ENCODE measurements at places on chromosomes 7 and 10.

DNA sequence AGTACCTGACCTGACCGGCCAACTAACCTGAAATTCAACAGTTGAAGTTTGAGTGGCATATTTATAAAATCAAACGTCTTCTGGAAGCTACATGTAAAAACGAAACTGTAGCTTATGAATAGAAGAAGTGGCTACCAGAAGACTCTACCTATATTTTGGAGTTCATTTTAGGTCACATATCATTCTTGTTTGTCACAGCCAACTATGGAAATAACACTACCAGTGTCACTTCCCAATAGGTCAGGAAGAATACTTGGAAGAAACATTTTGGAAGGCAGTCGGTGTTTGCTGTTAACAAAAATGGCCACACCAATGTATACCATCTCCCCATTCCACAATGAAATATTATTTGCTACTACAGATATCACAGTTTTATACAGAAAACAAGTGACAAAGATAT is 12.6 kb downstream of the TWIST1 start:
- no peak for DNase-seq

GRCh38 chr7:68613897-68614296 is 984.4 kb upstream of the AUTS2 start:
- DNase-seq, result no peak

GRCh38 chr7:42924223-42924838 is 7.6 kb downstream of the PSMA2 start:
- no peak for DNase-seq

DNA sequence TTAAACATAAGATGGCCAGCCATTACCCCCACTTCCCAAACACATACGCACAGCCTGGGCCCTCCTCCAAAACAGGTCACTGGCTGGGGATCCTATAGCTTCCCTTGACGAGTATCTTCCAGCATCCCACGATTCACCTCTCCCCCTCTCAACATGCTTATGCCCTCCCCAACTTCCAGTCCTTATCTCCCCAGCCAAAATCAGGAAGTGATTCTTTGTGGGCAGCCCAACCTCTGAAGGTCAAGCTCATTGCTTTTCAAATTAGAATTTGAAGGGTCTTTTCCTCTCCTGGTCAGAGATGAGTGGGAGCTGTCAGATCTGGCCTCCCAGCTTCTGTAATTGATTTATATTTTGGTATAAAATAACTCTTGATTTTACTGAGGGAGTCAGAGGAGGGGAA is 133.6 kb downstream of the ATXN7L1 start:
- no peak for DNase-seq

DNA sequence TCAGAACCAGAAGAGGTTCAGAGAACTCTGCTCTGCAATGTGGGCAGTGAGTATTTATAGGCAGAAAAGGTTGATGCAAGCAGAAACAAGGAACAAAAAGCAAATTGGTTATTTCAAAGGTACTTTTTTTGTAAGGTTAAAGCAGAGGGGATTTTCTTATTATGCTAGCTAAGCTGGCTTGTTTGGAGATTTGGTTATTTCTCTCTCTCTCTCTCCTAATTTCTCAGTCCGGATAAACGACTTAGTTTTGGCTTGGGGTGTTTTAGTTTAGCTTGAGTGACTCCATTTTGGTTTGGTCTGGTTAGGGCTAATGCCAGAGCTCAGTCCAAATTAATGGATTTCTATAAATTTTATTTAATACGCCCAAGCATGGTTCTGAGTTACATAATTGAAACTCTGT is 566.8 kb downstream of the SH2D4B start:
- DNase-seq, result no peak

DNA sequence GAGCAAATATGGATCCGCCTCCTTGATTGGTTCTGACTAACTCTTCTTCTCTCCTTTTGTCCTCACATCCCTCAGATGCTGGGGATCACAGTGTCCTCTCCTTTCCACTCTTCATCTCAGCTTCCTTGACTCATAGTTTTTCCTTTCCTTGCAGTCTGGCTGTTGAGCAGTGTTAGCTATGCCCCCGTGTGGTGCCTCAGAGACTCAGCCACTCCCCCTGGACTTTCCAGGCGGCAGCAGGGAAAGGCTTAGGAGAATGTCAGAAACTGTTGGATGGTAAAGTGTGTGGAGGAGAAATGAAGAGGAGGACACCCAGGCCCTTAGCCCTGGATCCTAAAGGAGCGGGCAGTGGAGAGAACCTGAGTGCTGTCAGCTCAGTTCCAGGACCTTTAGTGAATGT is 267.5 kb downstream of the CELF2 start:
- DNase-seq, result no peak

DNA sequence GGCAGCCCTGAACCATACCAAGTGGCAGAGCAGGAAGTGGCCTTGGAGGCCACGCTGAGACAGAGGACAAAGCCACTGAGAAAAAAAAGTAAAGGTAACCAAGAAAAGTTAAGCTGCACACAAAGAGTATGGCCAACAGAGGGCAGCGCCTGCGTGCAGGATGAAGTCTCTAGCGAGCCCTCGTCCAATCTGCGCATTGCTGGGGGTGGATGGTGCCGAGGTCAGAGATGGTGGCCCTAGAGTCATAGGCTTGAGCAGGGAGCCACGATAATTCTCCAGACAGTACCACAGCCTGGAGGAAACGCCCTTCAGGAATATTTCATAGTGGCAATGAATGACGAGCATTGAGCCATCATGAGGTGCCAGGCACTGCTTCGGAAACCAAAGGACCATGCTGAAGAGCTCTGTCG is 9.7 kb downstream of the ATP6V0E2 start:
- DNase-seq, result peak; percentile 71

GRCh38 chr10:61271127-61271780 is 181.9 kb downstream of the TMEM26 start:
- DNase-seq, result no peak

DNA sequence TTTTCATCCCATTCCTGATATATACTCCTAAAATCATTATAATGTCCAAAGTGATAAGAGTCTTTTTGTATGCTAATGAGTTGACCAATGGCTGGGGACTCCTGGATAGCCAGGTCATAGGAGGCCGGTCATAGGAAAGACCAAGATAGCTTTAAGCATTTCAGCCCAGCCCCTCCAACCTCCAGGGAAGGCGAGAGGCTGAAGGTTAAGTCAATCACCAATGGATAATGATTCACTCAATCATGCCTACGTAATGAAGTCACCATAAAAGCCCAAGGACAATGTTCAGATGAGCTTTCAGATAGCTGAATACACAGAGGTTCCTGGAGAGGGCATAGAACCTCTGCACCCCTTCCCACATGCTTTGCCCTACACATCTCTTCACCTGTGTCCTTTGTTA is 75.7 kb downstream of the VWDE start:
- no peak for DNase-seq

DNA sequence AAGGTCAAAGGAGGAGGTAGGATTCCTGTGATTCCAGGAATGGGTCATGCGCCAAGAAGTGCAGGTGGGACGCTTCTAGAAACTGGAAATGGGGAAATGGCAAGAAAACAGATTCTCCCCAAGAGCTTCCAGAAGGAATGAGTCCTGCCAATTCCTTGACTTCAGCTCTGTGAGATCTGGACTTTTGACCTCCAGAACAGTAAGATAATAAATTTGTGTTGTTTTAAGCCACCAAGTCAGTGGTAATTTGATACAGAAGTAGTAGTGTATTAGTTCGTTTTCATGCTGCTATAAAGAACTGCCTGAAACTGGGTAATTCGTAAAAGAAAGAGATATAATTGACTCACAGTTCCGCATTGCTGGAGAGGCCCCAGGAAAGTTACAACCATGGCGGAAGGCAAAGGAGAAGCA is 178.6 kb upstream of the GALNT17 start:
- no peak for DNase-seq

DNA sequence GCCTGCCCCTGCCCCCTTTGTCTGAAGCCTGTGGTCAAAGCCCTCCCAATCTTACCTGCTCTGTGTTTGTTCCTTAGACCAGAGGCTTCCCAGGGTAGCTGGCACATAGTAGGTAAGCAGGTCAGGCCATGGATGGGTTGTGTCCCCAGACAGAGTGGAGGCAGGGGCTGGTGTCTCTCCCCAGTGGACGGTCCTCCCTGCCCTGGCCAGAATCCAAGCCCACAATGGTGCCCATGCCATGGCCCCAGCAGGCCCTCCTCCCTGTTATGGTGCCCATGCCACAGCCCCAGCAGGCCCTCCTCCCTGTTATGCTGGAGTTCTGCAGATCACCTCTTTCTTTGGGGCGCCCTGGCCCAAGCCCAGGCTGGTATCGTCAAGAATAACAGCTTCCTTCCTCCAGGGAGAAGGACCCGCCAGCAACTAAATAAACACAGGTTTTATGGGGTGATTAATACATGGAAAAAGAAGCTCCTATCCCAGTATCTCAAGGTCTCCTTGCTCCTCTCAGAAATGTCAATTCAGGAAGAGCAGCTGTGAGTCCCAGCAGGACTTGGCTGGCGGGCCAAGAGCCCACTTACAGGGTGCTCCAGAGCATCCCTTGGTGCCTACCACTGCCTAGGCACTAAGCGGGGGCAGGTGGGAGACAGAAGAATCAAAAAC is 82.0 kb downstream of the NEURL1 start:
- DNase-seq, result no peak

GRCh38 chr10:24917493-24917892 is 34.9 kb downstream of the PRTFDC1 start:
- DNase-seq, result no peak

DNA sequence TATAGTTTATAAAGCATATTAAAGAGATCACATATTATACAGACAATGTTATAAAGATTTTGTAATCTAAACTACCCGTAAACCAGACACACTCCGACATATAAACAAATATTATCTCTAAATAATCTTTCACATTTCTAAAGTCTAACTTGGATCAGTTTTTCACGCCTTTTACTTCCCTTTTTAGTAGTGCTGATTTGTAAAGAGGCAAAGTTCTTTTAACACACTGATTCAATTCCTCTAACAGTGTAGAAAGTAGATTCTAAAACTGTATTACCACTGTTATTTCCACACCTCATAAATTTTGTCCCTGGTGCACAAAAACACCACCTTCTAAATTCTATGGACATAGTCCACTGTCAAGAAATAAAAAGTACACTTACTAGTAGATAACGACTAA is 230.9 kb downstream of the DOCK4 start:
- no peak for DNase-seq

DNA sequence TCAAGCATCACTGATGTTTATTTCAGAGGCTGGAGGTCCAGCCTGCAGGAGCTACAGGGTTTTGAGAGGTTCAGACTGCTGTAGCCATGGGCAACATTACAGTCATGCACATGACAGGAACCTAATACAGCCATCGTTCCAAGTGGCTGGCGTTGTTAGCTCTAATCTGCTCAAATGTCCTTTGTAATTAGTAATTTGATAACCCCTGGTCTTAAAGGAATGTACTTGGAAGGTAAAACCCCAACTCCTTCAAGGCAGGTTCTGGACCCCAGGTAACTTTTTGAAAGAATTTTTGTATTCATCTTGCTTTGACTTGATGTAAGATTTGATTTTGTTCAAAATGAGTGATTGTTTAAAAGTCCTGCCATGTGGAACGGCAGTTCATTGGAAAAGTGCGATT is 34.7 kb upstream of the FOXI2 start:
- DNase-seq, result no peak

DNA sequence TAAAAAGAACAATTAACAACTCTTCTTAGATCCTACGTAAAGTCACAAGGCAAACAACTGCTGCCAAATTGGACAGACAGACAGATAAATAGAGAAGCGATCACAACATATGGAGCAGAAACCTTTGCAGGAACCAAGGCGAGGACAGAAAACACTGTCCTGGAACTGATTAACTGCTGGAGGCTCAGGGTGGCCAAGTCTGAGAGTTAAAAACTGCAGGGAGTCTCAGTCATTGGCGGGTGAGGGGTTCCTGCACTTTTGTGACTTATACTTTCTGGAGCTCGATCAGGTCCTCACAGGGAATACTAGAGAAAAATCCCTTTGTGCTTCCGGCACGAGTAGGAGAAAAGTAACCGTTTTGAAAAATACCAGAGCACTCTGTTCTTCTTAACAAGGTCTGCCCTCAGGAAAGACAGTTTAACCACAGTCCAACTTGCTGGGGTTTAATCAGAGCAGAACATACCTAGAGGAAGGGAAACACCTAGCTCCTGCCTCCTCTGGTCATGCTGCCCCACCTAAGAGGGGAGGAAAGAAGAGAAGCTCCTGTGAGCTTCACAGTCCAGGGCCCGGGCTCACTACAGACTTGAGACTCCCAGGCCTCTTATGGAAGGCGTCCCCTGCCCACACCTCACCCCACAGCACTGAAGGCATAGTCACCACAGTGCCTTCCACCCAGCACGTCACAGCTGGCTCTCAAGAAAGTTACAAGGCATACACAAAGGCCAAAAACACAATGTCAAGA is 74.9 kb downstream of the LARP4B start:
- no peak for DNase-seq

DNA sequence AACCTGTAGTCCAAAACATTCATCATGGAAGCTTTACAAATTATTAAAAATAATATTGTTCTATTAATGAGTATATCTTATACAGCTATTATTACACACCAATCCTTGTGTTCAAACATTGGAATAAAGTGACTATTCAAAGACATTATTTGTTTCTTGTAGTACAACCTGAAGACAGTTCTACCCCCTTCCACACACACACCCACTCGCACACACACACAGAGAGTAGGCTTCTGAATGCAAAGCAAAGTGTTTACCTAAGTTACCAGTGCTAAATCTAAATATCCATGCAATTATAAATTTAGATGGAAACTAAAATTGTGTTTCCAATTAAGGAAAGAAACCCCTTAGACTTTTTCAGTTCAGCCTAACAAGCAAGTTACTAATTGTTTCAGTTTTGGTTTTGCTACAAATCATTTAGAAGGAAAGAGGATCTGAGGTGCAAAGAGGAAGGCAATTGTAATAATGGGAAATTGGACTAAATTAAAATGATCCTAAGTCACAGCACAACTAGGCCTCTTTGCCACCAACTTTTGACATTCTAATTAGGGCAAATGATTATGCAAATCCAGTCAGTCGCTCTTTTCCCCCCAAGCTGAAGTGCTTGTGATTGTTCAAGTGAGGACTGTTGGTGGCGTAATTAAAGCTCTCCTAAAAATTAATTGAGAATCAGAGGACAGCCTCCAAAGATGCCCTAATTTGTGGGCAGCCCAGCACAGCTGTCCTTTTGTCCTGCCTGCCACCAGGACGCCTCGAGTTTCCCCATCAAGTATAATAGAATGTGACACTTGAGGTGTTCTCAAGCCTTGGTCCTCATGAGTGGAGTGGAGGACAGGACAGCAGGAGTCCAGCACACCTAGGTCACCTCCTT is 19.9 kb upstream of the ATOH7 start:
- no peak for DNase-seq

GRCh38 chr7:18740579-18740988 is 245.0 kb downstream of the HDAC9 start:
- no peak for DNase-seq

DNA sequence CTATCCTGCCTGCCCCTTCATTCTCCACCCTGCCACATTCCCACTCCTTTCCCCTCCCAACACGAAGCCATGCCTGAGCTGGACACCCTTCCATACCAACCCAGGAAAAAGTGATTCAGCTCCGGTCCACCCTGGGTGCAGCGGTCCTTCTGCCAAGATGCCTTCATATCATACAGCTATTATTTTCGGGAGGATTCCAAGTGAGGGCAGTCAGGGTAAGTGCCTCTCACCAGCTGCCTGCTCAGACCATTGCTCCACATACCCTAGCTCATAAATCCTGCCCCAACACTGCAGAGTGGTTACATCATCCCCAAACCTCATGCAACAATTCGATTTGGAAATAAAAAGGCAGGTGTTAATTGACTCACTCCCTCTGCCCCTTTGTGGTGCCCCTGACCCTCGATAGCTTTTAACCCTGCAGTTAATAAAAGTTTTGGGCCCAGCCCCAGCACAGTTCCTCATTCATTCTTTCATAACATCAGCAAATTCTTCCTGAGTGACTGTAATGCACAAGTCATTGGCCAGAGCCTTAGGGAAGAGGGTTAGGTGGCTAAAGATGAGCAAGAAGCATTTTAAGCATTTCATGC is 42.6 kb downstream of the ZNF503 start:
- DNase-seq, result no peak

Data from activated CD4-positive, alpha-beta T cell treated with anti-CD3 and anti-CD28 coated beads, Interleukin-2, amount 50 U/mL, for 48 hours (primary cell).